ENCODE measurements at places on chromosomes 11 and 22. TPM values are rescaled to one million over a fixed set of nuclear protein-coding genes. Genes with fewer than 3 reads are reported as not detected.

DNA sequence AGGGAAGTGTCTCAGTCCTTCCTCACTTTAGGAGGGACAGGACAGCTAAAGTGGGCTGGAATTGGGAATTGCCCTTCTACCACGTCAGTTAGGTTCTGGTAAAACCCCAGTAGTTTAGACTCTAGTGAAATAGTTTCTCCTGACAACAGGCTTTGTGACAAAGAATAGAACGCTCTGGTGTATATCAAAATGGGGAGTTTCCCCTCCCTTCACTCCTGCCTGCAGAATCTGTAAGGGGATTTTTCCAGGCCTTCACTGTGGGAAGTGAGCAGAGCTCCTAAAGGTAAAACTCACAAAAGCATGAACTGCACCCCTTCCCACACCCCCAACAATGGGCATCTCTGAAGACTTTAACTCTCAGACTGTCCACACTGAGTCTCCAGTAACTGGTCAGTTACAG is 460.9 kb upstream of the LRRC4C start:
- DNase-seq: no peak

- no peak for DNase-seq
Measured at GRCh38 chr11:31943056-31943780, 132.1 kb upstream of the PAX6 start.

DNA sequence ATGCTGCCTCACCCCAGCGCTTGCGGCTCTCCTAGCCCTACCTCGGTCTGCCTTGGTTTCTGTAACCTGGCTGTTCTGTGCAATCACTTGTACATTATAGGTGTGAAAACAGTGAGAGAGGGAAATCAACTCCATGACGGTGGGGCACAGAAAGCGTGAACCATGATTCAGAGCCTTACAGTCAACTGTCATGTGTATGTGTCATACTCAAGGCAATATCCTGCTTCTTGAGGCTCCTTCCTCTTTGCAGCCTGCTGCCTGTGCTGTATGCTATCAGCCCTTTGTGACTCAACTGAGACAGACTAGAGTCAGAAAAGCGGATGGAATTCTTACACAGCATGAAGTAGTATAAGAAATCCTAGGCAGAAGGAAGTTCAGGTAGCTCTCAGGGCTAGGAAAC is 2.1 kb downstream of the NRIP3 start:
- DNase-seq: no peak

DNA sequence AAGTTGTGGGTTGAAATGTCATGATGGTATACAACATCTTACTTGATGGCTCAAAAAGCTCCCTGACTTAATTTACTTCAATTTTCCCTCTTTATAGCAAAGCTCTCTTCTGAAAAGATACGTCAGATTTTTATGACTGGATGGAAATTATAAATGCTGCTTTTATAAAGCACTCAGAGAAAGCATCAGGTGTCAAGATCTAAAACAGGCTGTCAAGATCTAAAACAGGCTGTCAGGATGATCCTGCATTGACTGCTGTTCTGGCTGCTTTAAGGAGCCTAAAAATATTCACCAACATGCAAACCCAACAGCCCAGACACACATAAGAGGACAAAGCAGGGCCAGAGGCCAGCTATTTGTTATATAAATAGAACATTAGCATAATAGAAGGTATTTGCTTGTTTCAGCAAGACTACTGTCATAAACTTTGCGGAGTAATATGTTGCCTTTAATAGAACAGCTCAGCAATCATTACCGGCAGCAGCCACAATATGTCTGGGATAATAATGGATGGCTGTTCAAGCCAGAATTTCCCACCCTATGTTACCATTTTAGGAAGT is 77.3 kb upstream of the ANO5 start:
- DNase-seq: no peak

DNA sequence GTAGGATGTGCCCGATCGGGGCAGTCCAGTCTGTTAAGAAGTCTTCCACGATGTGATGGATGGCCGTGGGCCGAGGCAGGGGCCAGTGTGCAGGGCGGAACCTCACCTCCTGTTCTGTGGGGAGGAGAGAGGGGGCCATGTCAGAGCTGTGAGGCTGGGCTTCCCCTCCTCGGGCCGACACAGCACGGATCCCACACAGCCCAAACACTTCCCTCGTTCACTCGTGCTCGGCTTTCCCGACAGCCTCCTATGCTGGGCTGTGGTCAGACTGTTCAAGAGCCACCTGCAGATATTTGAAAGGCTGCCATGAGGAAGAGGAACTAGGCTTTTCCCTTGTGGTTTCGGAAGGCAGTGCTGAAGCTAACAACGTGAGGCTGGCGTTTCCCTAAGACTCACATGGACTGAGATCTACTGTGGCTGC is 12.3 kb upstream of the TXN2 start:
- peak; percentile 71 for DNase-seq

DNA sequence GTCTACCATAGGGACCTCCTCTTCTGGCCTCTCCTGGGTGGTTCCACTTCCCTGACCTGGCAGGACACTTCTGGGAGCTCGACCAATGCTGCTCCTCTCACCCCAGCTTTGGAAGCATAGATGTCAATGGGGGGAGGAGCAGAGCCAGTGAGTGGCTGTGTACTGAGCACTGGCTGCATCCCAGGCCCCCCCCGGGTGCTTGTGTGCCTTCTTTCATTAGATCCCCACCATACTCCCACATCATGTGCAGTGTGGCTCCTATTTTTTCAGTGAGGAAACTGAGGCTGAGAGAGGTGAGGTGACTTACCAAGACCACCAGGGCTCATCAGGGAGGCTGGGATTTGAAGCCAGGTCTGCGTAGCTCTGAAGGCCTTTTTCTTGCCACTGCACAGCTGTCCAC is 44.3 kb downstream of the LRRC32 start:
- no peak for DNase-seq

GRCh38 chr22:27116312-27117086 is 459.1 kb downstream of the MIAT start:
- DNase-seq: no peak

- no peak for DNase-seq
Measured at GRCh38 chr11:131372234-131372962, 2.0 kb downstream of the NTM start.

DNA sequence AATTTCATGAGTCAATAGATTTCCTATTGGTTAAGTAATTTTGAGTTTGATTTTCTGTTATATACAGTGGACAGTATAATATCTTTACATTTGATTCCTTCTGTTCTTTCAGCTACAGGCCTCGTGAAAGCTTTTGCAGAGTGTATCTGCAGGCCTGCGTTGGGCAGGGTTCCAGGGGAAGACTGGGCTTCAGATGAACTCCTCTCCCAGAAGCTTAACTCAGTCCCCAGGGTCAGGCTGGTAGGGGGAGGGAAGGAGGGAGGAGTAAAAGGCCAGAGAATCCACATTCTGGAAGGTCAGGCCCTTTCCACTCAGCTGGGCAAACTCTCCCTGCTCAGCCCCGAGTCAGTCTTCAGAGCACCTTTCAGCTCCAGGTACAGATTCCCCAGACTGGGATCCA is 100.4 kb upstream of the NECTIN1 start:
- no peak for DNase-seq

- peak; percentile 88 for DNase-seq
Measured at GRCh38 chr11:66347425-66348276, at the start of gene B4GAT1. Gene B4GAT1, minus strand, starts transcription at chr11:66347629. Its CDS starts 84 bp downstream, at chr11:66347545.

DNA sequence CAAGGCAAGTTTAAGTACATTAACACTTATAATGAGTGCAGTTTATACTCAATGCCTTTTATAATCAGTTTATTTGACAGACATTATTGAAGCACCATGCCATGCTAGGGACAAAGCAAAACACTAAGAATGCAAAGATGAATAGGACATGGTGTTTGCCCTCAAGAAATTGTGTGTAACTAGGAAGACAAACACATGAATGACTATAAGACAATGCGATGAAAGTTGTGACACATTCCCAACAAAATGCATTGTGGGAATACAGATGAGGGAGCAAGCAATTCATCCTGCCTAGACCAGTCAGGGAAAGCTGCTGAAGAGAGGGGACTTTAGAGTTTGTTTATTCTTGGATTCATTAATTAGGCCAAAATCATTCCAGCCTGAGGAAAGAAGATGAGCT is 133.8 kb upstream of the TRPC6 start:
- DNase-seq: no peak

DNA sequence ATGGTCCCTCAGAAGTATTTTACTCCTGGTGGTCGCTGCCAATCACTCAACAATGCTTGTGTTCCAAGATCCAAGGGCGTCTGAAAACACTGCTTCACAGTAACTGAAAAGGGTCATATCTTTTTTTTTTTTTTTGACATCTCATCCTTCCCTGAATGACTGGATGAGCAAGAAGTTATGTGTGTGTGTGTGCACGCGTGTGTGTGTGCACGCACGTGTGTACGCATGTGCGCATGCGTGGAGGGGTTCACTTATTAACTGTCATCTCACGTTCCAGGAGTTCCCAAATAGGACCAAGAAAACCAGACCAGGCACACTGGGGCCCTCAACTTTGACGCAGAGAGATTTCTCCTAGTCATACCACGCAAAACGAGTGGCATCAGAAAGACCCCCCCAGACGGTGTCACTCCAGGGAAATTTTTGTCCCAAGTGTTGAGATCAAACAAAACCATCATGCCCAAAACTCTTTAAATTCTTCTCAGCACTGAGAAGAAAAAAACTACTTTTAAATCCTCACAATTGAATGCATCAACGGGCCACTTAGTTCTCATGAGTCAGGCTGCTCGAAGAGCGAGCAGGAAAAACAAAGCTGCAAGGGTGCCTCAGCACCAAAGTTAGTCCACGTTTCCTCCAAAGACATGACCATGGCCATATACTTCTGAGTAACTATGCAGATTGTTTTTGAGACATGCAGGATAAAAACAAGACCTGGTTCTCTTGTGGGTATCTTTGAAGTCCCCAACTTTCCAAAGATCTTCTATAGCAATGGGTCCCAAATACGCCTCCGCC is 12.9 kb downstream of the MN1 start:
- no peak for DNase-seq

- DNase-seq: no peak
Measured at GRCh38 chr11:125369808-125370207, 126.3 kb downstream of the FEZ1 start.

DNA sequence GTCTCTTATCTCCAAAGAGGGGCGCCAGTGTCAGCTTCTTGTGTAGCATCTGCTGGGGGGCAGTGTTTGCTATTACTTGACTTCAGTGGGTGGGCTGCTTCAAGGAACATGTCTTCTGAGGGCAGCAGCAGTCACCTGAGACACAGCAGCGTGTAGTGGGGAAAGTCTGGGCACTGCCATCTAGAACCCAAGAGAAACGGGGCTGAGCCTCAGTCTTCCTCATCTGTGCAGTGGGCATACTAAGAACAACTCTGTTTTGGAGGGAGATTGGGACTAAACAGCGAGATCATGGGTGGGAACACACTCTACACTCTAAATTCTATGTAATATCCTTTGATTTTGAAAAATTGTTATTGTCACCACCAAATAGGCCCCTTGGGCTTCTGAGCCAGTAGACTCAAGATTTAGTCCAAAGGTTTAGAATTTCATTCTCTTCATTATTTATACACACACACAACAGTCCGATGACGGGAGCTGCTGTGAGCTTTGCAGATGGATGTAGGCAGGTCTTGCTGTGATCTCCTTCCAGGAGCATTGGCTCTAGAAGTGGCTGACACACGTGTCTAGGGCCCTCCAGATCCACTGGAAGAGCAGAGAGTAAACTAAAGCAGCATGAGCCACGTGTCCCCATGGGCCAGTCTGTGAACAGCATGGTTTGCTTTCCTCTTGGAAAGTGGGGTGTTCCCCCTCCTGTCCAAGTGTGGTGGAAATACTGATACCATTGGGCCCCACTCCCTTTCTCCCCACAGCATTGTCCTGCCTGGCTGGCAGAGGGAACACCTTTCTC is 51.8 kb downstream of the TRAF6 start:
- no peak for DNase-seq

GRCh38 chr11:133825156-133825555 is 20.2 kb downstream of the SPATA19 start:
- no peak for DNase-seq

DNA sequence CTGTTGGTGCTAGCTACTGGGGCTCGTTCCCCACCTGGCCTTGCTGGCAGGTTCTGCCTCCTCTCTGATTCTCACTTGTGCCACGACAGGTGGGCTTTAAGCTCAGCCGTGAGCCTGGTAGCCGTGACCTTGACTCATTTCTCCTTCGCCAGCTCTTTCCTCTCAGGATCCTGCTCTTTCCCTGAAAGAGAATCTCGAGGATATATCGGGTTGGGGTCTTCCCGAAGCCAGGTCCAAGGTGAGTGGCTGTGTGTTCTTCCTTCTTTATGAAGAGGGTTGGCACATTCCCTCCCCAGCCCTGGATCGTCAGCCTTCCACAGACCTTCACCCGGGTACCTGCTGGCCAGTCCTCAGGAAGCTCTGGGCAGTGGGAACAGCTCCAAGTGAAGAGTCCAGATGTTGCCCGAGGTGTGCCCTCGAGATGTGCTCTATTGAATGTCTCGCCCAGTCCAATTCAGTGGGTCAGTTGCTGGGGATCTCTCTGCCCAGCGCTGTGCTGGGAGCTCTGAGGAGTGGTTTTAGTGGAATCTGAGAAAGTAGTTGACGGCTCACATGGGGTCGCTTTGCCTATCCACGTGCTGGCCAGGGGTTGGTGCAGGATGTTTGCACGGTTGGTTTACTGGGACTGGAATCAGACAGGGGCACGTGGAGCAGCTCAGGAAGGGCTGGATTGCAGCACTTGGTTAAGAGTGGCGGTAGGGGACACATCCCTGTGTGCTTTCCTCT is 1.4 kb downstream of the ZNF74 start:
- DNase-seq: no peak

DNA sequence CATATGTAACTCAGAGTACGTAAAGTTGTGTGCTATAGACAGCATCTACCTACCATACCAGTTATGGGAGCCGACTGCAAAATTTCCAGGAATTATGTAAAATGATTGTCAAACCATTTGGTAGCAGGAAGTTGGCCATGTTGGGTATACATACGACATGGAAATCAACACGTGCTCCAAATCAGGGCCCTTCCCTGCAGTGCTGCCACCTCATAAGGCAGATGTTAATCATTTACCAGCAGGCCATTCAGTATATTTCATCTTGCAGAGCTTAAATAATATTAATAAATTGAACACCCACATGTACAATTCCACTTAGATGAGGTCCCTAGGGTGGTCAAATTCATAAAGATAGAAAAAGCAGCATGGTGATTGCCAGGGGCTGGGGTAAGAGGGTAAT is 9.8 kb downstream of the MS4A18 start:
- DNase-seq: no peak

GRCh38 chr11:70761094-70761907 is 363.0 kb downstream of the CTTN start:
- peak; percentile 13 for DNase-seq

GRCh38 chr11:13861411-13861810 is 101.1 kb upstream of the SPON1 start:
- DNase-seq: no peak

- peak; percentile 83 for DNase-seq
Measured at GRCh38 chr22:46537946-46538813, 760 bp upstream of the CELSR1 start.

GRCh38 chr11:2751523-2752203 is 51.9 kb upstream of the KCNQ1OT1 start:
- DNase-seq: peak; percentile 59

C11orf16 gene
- total RNA-seq: not detected

OR51G2 gene
- total RNA-seq: not detected

MUC2 gene
- total RNA-seq: not detected

GLB1L2 gene
- total RNA-seq: 4.9 TPM

MS4A13 gene
- not detected for total RNA-seq

GGTLC3 gene
- 13.1 TPM for total RNA-seq

XBP1 gene
- total RNA-seq: 255 TPM

PITPNM1 gene
- total RNA-seq: 38.2 TPM

SLC22A12 gene
- total RNA-seq: not detected

MIOX gene
- total RNA-seq: not detected

RASD2 gene
- total RNA-seq: 4.1 TPM

CBX7 gene
- 62.7 TPM for total RNA-seq

RAB39A gene
- total RNA-seq: 2.0 TPM

OR51I1 gene
- total RNA-seq: not detected

APOBEC3C gene
- 25.3 TPM for total RNA-seq

TIGD3 gene
- 0.43 TPM for total RNA-seq

FAT3 gene
- total RNA-seq: 6.9 TPM

GP1BB gene
- total RNA-seq: 1.3 TPM
